ENCODE measurements at places on chromosomes 6 and 20. TPM values are rescaled to one million over a fixed set of nuclear protein-coding genes. Genes with fewer than 3 reads are reported as not detected.

Gene JAG1
- total RNA-seq = 0.29 TPM

Gene CPXM1
- not detected for total RNA-seq

Gene RBBP8NL
- total RNA-seq = not detected

Gene FERMT1
- total RNA-seq = not detected

Gene FNDC1
- total RNA-seq = not detected

Gene PI16
- 6.0 TPM for total RNA-seq

DNA sequence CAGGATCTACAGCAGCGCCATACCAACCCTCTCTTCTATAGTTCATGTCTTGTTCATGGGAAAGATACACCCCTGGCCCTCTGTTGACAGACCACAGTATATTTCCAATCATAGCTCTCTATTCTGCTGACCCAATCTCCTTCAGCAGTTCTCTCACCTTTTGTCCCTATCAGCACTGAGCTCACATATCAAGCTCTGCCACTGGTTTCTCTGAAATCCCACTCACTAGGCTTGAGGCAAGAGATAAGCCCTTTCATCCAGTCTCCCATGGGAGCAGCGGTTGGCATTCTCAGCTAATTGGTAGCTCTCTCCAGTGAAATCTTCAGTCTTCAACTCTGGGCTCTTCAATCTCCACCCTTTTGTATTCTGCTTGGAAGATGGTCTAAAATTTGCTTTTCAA lies 313.4 kb downstream of the GJA1 start:
- H3K27me3 ChIP-seq = no peaks in the 10 kb centered on the region
- no peak overlapping the region for H3K4me3 ChIP-seq
- H3K27ac ChIP-seq = no peak overlapping the region
- DNase-seq = no peak
- no peaks in the 10 kb centered on the region for H3K36me3 ChIP-seq

DNA sequence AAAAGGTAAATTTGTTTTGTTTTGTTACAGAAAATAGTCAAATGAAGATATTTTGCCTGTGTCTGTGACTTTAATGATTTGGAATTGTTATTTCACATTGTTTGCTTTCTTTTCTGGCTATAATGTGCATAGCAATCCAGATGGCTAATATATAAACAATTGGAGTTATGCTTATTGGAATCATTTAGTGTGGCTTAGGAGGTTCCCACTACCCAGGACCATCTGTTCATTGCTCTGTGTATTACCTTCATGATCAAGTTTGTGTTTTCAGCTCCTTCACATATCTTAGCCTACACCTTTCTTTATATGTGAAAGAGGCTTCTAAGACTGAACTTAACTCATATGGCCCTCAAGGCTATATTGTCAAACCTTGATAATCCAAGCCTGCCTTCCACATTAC lies 232.9 kb downstream of the BCKDHB start:
- H3K27ac ChIP-seq = no peak overlapping the region
- H3K4me3 ChIP-seq = no peak overlapping the region
- no peaks in the 10 kb centered on the region for H3K4me1 ChIP-seq
- DNase-seq = no peak

DNA sequence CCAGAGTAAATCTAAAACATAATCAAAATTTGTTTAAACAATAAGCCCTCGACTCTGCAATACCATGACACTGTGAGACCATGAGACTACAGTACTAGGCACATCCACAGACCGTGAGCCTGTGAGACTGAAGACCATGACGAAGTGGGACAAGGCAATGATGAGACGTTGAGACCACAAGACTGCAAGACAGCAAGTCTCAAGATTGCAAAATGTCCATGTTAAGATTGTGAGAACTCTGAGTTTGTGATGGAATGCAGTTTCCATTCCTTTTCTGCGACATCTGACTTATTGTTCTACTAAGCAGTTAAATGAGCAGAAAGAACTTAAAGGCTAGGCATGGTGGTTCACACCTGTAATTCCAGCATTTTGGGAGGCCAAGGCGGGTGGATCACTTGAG lies 102.1 kb upstream of the PHACTR1 start:
- DNase-seq = no peak
- H3K27me3 ChIP-seq = no peaks in the 10 kb centered on the region
- no peaks in the 10 kb centered on the region for H3K36me3 ChIP-seq
- no peaks in the 10 kb centered on the region for H3K4me1 ChIP-seq
- no peak overlapping the region for H3K27ac ChIP-seq

- no peak overlapping the region for H3K27ac ChIP-seq
- peaks cover 20% of the 10 kb centered on the region for H3K4me1 ChIP-seq
- DNase-seq = no peak
- no peaks in the 10 kb centered on the region for H3K36me3 ChIP-seq
- H3K4me3 ChIP-seq = no peak overlapping the region
Observed at GRCh38 chr6:52341561-52342260, 20.2 kb upstream of the PAQR8 start.

DNA sequence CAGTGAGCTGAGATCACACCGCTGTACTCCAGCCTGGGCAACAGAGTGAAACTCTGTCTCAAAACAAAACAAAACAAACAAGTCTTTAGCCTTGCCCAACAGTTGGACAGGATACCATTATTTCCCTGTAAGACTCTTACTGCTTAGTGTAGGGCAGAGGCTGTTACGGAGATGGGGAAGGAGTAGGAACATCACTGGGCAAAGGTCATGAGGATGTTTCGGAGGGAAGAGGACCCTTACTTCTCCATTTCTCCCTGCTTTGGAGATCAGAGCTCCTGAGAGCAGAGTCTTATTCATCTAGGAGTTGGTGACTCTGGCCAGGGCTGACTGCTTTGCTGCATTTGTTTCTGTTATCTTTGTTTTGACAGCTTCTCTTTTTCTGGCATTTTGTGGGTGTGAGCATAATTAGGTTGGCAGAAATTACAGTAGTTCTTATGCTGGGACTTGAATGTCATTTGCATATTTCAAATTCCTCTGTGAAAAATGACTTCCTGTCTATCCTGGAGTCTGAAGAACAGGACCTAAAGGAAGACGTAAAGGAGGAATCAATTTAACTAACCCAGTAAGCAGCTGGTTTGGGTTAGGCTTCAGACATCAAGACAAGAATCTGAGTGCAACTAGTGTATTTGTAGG lies 89.0 kb downstream of the CDS2 start:
- H3K36me3 ChIP-seq = no peaks in the 10 kb centered on the region
- no peak overlapping the region for H3K4me3 ChIP-seq

- no peak for DNase-seq
- no peaks in the 10 kb centered on the region for H3K27me3 ChIP-seq
- no peaks in the 10 kb centered on the region for H3K36me3 ChIP-seq
- no peak overlapping the region for H3K27ac ChIP-seq
- H3K4me3 ChIP-seq = no peak overlapping the region
Observed at GRCh38 chr6:112203577-112204349, 50.6 kb downstream of the LAMA4 start.

GRCh38 chr6:55746473-55746872 lies 128.9 kb downstream of the BMP5 start:
- no peak overlapping the region for H3K4me3 ChIP-seq
- H3K27me3 ChIP-seq = no peaks in the 10 kb centered on the region

DNA sequence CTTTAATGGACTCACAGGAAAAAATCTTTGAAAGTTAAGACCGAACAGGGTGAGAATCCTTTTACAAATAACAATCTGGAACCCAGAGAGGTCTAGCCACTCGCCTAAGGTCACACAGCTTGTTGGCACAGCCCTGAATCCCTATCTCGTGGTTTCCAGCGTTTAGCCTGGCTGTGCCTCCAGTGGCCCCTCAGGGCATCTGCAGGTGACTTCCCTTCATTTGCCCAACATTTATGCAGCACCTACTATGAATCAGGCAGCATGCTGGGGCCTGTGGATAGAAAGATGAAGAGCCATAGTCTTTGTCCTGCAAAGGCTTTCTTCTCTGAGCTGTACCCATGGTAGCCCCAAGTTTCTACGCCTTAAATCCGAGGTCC lies 2.6 kb upstream of the NR2E1 start:
- peaks cover 31% of the 10 kb centered on the region for H3K4me1 ChIP-seq
- DNase-seq = no peak
- H3K27me3 ChIP-seq = peaks cover 74% of the 10 kb centered on the region
- no peaks in the 10 kb centered on the region for H3K36me3 ChIP-seq
- H3K27ac ChIP-seq = no peak overlapping the region

DNA sequence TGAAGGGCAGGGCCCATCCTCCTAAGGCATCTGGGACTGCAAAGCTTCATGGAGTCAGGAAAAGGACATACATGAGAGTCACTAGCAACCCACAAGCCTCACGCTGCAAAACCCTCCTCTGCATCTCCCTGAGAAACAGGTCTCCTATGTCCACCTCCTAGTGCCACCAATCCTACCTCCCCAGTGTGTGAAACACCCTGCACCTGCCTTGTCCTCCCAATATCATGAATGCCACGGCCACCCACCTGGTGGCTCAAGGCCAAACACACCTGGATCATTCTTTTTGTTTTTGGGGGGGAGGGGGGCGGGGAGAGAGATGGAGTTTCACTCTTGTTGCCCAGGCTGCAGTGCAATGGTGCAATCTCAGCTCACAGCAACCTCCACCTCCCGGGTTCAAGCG lies 90.5 kb downstream of the ZMYND8 start:
- no peaks in the 10 kb centered on the region for H3K4me1 ChIP-seq
- H3K27ac ChIP-seq = no peak overlapping the region
- DNase-seq = no peak
- no peak overlapping the region for H3K4me3 ChIP-seq
- peaks cover 15% of the 10 kb centered on the region for H3K36me3 ChIP-seq

DNA sequence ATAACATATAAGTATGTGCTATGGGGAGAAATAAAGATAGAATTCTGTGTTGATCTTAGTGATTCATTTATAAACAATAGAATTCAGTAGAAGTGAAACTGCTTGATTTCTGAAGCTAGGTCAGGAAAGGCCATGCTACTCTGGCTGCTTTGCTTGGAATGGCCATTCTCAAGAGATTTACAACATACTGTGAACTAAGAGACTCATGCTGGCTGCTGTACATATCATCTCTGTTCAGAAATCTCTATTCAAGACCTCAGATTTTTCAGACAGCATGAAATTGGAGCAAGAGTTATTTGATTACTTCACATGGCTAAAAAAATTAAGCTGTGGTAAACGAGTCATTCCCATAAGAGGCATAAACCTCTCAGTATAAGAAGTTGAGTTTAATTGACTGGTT lies 662.6 kb downstream of the BCKDHB start:
- no peak overlapping the region for H3K4me3 ChIP-seq
- no peak for DNase-seq
- no peaks in the 10 kb centered on the region for H3K4me1 ChIP-seq
- no peak overlapping the region for H3K27ac ChIP-seq
- H3K27me3 ChIP-seq = no peaks in the 10 kb centered on the region

GRCh38 chr6:115071962-115072361 lies 729.1 kb upstream of the HS3ST5 start:
- no peak overlapping the region for H3K27ac ChIP-seq
- H3K4me1 ChIP-seq = no peaks in the 10 kb centered on the region
- no peak overlapping the region for H3K4me3 ChIP-seq

DNA sequence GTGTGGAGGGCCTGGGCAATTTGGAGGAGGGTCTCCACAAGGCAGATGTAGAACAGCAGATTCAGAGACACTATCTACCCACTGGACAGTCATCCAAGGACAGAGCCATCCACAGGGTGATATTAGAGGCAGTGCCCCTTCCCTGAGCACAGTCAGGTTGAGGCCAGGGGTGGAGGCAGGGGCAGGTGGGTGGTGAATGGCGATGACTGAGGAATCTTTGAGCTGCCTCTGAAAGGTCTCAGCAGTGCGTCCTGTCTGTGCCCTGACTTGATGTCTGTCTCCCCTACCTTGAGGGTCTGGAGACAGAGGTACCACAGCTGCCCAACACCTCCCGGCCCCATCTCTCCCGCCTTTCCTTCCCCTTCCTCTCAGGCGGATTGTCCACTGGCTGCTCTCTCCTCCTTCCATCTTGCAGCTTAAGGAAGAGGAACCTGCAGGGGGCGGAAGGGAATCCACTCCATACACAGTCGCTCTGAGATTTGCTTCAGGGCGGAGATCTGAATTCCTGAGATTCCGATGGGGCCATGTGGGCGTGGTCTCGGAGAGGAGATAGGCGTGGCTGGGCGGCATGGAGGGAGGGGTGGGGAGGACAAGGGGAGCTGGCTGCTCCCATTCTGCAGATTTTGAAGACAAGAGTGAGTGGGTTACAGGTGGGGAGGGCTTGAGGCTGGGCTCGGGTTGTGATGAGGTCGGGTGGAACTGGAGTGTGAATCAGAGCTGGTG lies 1.7 kb downstream of the MUCL3 start:
- no peak for DNase-seq
- H3K27me3 ChIP-seq = peaks cover 20% of the 10 kb centered on the region
- no peaks in the 10 kb centered on the region for H3K4me1 ChIP-seq
- H3K4me3 ChIP-seq = no peak overlapping the region
- H3K27ac ChIP-seq = no peak overlapping the region

GRCh38 chr6:34556031-34556471 lies at the start of gene SPDEF:
SPDEF (minus strand) TSS chr6:34556329; CDS start chr6:34544455, 11,874 bp downstream.
- H3K4me1 ChIP-seq = no peaks in the 10 kb centered on the region
- no peaks in the 10 kb centered on the region for H3K27me3 ChIP-seq
- H3K27ac ChIP-seq = no peak within 1 kb of the TSS
- H3K4me3 ChIP-seq = no peak within 1 kb of the TSS
- no peak for DNase-seq

- no peak overlapping the region for H3K27ac ChIP-seq
- DNase-seq = no peak
- no peaks in the 10 kb centered on the region for H3K27me3 ChIP-seq
- no peak overlapping the region for H3K4me3 ChIP-seq
- H3K4me1 ChIP-seq = peaks cover 16% of the 10 kb centered on the region
- H3K36me3 ChIP-seq = no peaks in the 10 kb centered on the region
Observed at GRCh38 chr6:135852746-135853145, 1.2 kb downstream of the PDE7B start.

DNA sequence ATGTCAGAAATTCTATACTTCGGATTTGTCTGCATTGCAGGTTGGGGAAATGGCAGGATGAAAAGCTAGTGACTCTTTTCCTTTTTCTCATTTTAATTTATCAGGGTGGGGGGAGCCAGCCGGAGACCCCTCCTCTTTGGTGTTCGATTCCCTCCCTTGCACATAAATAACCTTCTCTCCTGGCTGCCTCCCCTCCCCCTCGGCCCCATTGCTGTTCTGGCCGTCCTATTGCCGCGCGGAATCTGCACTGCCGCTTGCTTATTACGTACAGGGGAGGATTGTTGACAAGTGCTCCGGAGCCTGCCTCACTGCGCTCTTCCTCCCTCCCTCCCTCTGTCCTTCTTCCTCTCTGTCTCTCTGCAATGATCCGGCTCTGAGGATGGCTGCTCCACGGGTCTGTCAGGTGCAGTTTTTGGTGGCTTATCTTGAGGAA lies 154.7 kb downstream of the JARID2 start:
- no peak overlapping the region for H3K4me3 ChIP-seq
- no peak for DNase-seq
- H3K27me3 ChIP-seq = no peaks in the 10 kb centered on the region

- H3K36me3 ChIP-seq = no peaks in the 10 kb centered on the region
- H3K4me1 ChIP-seq = no peaks in the 10 kb centered on the region
- no peak overlapping the region for H3K4me3 ChIP-seq
- no peaks in the 10 kb centered on the region for H3K27me3 ChIP-seq
- no peak for DNase-seq
Observed at GRCh38 chr6:90637320-90637719, 50.4 kb upstream of the MAP3K7 start.

All from CD4-positive, alpha-beta memory T cell (primary cell).